AG09309 (cell line): ENCODE measurements at places on chromosomes 12 and 14.

DNA sequence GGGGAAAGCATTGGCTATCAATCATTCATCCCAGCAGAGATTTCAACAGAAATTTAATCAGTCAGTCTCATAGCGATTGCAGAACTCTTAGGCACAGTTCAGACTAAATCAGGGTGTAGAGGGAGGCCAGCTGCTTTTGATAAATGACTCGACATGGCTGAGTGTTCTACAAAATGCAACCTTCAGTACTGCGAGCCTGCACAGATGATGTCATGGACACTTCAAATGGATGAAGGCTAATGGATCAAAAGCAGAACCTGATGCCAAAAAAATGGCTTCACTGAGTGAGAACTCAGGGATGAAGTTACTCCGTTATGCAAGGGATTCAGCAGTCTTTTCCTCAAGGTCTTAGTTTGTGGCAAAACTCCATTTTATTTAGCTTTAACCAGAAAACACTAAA, 167.3 kb downstream of the DACT1 start:
- DNase-seq: no peak

DNA sequence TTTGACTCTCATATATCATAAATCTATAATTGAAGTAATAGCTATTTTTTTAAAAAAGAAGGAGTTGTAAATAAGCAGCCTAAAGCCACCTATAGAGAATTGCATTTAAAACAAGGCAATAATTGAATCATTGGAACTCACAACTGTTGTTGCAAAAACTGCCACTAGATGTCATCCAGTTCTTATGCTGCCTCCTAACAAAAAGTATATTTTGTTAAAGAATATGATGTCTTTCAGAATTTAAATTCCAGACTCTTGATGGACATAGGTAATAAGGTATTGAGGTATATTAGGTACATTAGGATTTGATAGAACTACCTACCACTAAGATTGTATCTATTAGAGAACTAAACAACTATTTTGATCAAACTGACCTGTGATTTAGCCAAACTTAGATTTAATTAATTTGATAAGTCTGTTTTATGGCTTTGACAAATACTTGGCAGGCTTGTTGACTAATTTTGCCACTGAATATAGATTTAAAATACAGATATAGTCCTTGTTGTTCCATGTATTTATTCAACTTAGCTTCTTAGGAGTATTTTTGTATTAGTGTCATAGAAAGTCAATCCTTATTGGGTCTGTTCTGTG, 401.4 kb downstream of the RPL10L start:
- DNase-seq: no peak

GRCh38 chr12:108814462-108815211, 42.7 kb downstream of the SSH1 start:
- DNase-seq: no peak

- no peak for DNase-seq
These were observed 11.6 kb downstream of the ATP6V0A2 start for GRCh38 chr12:123723765-123724164.

DNA sequence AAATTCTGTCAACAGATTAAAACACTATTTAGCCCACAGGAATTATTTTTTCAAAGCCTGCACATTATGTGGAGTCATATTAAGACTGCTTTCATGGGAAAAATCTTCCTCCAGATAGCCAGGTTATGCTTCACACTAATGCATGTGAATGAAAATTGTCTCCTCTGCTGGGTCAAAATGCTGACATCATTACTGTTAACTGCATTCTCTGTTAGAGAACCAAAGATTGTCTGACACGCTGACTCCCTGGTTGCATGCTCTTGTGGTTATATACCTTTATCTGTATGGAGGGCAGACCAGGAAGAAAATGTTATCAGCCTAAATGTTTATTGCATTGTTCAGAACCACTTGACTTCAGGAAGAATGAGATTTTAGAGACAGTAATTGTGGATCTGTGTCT, 432.2 kb upstream of the MDGA2 start:
- DNase-seq: no peak
